Tibial nerve (tissue), 4 donors: ENCODE measurements at places on chromosomes 7 and 10.
A peak's percentile ranks its signal among the peaks of the same experiment; 100 is the strongest.

DNA sequence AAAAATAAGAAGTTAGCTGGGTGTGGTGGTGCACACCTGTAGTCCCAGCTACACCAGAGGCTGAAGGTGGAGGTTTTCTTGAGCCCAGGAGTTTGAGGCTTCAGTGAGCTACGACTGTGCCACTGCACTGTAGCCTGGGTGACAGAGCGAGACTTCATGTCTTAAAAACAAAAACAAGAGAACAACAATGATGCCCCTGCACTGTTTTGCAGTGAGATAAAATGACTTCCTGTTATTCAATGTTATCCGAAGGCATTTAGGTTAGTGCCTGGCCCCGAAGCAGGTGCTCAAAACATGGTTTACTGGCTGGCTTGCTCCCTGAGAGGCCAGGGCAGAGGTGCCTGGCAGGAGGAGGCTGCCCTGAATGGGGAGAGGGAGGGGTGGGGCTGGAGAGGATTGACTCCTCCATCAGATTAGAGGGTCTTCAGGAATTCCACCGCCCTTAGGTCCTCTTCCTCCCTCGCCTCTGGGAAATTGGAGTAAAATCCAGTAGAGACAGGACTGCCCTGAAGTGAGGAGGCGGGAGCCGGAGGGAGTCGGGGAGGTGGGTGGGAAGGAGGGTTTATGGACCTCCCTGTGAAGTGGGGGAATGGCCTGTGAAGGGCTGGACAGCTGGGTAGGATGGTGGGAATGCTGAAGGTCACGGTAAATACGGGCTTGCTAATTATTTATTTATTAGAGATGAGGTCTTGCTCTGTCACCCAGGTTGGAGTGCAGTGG is 6.8 kb upstream of the CLDN4 start:
- DNase-seq: no peak

DNA sequence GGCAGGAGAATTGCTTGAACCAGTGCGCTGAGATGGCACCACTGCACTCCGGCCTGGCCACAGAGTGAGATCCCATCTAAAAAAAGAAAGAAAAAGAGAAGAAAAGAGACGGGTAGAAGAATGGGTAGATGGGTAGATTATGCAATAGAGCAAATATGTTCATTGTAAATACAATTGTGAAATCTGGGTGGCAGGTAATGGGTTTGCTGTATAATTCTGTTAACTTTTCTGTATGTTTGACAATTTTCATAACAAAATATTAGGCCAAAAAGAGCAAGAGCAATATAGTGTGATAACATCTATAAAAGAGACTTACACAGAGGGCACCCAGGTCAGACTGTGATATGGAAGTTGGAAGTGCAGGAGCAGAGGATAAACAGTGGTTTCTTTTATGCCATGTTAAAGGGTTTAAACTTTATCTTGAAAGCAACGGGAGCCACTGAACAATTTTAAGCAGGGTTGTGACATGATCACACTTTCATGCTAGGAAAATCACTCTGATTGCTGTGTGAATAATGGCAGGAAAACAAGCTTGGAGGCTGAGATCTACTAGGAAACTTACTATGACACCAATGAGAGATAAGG is 6.7 kb upstream of the COL28A1 start:
- DNase-seq: no peak

DNA sequence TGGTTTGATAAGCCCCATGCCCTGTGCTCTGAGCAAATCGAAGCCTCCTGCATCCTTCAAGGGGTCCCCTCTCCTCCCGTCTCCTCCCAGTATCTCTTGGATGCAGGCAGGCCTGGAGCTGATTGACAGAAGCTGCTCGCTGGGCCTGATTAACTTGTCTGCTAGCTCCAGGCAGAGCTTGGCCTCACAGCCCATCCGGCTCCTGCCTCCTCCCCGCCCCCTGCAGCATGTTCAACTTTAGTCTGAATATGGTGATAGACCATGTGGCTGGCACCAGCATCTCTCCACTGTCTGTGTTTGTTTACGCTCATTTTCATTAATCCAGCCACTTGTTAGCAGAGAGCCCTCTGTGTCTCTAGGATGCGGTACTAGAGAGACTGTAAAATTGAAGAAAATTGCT is 432.2 kb downstream of the DPP6 start:
- no peak for DNase-seq

DNA sequence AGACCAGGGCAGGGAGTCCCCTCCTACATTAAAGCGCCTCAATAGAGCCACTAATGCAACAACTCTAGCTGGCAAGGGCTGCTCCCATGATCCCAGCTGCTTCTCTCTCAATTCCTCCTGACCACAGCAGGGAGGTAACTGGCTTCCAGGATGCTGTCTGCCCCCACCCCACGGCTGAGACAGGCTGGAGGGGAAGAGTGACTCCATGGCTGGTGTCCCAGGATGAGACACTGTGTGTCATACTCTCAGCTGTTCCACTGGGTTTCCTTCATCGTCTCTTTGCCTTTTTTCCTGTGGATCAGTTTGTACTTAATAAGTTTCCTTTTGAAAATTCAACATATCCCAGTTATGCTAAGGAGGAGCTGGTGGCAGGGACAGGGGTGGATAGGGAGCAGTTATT is 27.7 kb upstream of the MYH16 start:
- no peak for DNase-seq

GRCh38 chr10:31625566-31625965 is 303.1 kb downstream of the ARHGAP12 start:
- DNase-seq: no peak

GRCh38 chr10:21329995-21330627 is 195.4 kb downstream of the SKIDA1 start:
- no peak for DNase-seq

DNA sequence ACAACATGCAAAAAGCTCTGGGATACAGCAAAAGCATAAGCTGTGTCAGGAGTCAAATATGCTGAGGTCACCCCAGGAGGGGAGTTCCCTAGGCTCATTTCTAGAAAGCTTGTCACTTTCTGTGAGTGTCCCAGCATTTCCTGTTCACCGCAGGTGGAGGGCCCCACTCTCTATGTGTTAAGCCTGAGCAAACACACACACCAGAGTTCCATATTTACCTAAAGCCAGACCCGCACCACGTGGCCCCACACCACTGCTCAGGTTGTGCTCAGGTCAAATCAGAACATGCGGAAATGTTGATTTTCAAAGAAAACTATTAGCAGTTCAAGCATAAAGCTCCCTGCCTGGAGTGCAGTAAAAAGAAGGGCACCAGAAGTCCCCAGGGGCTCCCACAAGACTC is 259.6 kb upstream of the PPP2R2D start:
- no peak for DNase-seq

DNA sequence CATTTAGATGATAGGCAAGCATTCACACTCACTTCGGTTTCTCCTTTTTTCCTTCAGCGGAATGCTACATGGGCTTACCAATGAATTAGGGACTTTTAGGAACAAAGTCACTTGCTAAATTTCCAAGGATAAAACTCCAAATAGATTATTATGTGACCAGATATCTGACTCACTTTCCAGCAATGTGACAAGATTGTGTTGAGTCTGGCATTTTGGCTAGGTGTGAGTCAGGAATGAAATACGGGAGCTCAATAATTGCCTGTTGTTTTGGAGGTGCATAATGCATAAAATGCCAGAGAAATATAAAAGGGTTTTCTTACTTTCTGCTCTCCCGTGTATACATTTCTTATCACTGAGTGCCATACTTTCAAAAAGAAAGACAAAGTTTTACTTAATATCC is 721.1 kb downstream of the KCNMA1 start:
- no peak for DNase-seq

GRCh38 chr7:27156508-27156898 is at the start of gene HOXA7:
Gene HOXA7, minus strand, starts transcription at chr7:27156675. Its CDS starts 130 bp downstream, at chr7:27156545.
- DNase-seq: peak; percentile 80

DNA sequence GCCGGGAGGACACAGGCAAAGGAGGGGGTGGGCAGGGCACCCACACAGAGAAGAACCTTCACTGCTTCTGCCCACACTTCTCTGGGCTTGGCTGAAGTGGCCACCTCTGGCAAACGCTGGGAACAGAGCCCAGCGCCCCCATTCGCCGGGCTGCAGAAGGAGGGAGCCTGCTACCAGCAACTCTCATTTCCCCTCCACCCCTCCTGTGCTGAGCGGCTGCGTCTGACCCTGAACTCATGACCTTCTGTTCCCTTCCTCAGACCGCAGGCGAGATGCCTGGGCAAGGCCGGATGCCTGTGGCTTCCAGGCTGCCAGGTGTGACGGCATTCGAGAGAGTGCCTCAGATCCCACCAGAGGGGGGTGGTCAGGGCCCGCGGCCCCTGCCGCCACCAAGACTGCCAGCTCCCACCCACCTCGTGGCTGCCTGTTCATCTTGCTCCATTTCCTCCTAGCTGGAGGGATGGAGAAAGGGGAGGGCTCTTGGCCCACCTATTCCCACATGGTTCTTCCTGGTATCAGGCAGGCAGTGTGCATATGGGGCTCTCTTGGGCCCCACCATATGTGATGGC is 19.8 kb downstream of the DNAJB12 start:
- DNase-seq: peak; percentile 89

DNA sequence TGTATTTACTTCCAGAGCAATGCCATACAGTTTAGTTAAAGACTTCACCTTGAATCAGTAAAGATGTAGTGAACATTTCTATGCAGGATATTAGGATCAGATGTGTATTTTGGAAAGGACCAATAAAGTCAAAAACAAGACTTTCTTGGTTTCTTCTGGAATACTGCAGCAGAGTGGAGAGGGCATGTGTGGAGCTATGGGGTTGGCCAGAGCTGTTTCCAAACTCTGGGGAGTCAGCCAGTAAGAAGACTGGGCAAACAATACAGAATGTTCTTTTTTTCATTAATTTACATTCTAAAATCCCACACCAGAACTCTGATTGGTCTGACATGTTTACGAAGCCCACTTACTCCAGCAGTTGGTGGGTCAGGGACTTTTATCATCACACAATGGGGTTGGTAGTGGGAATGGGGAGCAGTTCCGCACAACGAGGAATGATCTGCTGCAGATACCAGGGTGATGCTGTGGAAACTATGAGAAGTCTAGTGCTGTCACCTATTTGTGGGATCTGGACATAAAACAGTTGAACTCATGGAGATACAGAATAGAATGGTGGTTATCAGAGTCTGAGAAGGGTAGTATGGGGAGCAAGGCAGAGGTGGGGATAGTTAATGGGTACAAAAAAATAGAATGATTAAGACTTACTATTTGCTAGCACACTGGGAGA is 267.7 kb downstream of the MALRD1 start:
- no peak for DNase-seq

- DNase-seq: no peak
Observed at GRCh38 chr7:71132377-71133231, 660 bp downstream of the GALNT17 start.

- no peak for DNase-seq
Observed at GRCh38 chr10:133160826-133161471, 930 bp downstream of the KNDC1 start.

DNA sequence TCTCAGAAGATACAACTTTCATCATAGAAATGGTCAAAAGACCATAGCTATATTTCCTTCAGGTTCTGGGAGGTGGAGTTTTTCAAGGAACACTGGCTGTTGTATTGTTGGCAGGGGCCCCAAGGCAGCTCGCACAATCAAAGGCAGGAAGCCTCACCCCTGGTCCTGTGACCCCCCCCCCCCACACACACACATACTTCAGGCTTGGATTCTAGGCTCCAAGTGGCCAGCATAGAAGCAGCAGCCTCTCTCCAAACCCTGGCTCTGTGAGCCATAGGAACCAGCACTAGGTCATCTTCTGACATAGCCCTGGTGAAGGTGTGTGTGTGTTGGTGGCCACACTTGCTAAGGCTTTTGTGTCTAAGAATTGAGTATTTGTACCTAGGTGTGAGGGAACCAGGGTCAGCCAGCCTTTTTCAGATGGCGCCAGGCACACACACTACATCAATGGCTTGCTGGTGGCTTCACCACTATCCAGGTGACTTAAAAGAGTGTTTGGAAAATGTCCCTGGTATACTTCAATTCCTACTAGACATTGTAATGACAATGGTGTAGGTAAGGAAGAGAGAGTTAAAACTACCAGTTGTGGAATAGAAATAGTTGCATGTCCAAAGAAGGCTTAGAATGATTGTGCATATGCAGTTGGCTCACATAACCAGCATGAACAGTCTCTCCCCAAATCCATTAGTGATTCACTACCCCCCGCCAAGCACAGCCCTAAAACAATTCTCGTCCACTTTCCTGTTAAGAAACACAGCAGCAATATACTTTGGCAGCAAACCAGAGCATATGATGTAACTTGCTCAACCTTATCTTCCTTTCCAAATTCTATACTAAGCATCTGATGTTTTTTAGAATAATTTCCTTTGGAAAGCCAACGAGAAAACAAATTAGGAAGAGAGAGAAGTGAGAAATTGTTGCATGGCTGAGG is 91.3 kb downstream of the AVL9 start:
- DNase-seq: no peak

- no peak for DNase-seq
Observed at GRCh38 chr10:47362199-47362598, 14.0 kb downstream of the RBP3 start.

DNA sequence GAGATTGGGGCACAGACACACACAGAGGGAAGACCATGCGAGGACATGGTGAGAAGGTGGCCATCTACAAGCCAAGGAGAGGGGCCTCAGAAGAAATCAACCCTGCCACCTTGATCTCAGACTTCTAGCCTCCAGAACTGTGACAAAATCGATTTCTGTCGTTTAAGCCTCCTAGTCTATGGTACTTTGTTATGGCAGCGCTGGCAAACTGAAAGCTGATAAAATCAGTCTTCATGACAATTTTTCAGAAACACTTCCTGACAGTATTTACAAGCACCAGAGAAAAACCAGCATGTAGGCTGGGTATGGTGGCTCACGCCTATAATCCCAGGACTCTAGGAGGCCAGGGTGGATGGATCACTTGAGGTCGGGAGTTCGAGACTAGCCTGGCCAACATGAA is 4.2 kb downstream of the PARP12 start:
- no peak for DNase-seq

DNA sequence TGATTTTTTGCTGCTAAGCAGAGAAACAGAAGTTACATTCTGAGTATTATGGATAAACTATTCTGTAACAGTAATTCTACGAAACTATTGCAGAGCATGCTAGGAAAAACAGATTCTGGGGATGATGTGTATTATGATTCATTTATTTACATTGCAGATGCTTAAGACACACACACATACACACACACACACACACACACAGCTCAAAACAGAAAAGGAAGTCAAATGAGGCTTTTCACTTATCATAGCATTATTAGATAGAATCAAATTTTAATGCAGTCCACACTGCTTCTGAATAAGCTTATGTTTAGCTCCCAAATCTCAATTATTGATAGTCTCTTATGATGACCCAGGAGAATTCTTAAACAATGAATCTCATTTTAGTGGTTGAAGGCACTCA is 307.2 kb downstream of the HGF start:
- no peak for DNase-seq

GRCh38 chr7:34107276-34107675 is 201.9 kb downstream of the BMPER start:
- no peak for DNase-seq

GRCh38 chr10:95273393-95274312 is 17.1 kb downstream of the PDLIM1 start:
- peak; percentile 52 for DNase-seq

GRCh38 chr10:21511946-21512572 is 13.4 kb downstream of the SKIDA1 start:
- DNase-seq: no peak

GRCh38 chr10:126221874-126222273 is 166.4 kb downstream of the ADAM12 start:
- DNase-seq: no peak

GRCh38 chr10:122475591-122476332 is 14.4 kb downstream of the HTRA1 start:
- no peak for DNase-seq
